Stimulated activated CD4-positive, alpha-beta T cell treated with anti-CD3 and anti-CD28 coated beads, Interleukin-15, amount 100 ng/mL, for 48 hours (primary cell): ENCODE measurements at places on chromosomes 6 and 20.

DNA sequence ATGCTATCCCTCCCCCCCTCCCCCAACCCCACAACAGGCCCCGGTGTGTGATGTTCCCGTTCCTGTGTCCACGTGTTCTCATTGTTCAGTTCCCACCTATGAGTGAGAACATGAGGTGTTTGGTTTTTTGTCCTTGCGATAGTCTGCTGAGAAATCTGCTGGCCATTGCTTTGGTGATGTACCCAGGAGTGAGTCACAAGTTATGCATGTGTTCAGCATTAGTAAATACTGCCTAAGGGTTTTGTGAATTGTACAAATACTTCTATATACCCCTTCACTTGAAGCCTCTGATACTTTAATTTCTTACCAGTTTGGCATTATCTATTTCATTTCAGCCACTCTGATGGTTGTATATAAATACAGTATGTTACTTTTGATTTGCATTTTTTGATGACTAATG is 711.3 kb upstream of the GJE1 start:
- DNase-seq: no peak

DNA sequence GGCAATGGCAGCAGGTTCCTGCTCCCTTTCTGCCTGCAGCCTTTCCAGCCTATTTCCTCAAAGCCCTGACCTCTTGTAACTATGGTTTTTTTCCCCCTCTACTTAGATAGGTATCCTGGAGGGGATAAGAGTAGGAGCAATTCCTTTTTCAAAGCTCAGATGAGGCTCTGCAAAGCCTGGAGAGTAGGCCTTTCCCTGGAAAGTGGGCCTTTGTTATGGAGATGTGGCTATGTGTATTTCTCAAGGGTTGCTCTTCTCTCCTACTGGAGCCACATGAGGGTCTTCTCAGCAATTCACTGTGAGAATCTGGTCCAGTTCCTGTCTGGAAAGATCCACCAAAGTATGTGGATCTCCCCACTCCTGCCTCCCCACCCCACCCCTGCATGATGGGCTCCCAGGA is 96.0 kb downstream of the DTD1 start:
- no peak for DNase-seq

- no peak for DNase-seq
Observed at GRCh38 chr6:127570739-127571389, 6.1 kb upstream of the C6orf58 start.

DNA sequence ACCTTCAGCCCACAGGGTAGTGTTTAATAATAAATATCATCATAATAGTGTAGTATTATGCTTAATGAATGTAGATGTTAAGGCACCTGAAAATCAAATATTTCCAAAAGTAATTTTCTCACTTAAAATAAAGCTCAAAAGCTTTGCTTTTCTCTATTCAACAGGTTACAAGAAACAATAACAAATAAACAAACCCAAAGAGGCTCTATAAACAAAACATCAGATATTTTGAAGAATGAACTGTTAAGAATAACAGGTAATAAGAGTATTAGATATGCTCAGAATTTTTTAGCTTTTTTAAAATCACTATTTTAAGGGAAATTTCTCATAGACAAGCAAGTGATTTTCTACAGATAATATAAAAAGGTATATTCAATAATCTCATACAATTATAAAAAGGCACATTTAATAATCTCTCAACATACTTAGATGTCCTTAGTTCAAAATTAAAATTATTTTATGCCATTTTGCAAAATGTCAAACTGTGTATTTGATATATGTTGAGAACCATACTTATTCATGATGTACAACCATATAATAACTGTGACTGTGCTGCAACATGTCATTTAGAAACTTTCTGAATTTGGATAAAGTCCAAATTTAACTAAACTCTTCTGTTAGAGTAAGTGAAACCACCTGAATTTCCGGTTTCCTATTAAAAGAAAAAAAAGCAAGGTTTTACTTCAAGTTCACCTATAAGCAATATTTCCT is 35.8 kb downstream of the PHIP start:
- DNase-seq: no peak

- no peak for DNase-seq
Observed at GRCh38 chr6:148803979-148804378, 57.1 kb downstream of the UST start.

DNA sequence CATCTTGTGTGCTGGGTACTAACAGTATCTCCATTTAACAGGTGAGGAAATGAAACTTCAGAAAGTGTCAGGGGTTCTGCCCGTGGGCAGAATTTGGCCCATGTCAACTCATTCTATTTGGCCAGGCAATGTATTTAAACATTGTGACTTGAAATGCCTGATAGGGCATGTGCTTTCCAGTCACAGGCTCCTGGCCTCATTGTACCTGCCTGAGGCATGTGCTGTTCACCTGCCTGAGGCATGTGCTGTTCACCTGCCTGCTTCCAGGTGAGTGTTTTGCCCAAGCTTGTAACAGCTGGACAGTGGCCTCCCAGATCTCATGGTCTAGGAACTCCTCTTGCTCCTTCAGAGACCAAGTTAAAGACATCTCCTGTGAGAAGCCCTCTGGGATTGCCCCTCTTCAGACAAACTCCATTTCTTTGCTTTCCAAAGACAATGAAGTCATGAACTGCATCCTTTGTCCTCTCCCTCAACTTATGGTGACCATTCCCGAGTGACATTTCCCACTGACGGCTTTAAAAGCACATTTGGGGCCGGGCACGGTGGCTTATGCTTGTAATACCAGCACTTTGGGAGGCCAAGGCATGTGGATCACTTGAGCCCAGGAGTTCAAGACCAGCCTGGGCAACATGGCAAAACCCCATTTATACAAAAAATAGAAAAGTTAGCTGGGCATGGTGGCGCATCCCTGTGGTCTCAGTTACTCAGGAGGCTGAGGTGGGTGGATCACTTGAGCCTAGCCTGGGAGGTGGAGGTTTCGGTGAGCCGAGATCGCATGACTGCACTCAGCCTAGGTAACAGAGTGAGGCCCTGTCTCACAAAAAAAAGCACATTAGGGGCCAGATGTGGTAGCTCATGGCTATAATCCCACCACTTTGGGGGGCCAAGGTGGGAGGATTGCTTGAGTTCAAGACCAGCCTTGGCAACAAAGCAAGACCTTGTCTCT is 48.7 kb downstream of the BCAS4 start:
- no peak for DNase-seq

DNA sequence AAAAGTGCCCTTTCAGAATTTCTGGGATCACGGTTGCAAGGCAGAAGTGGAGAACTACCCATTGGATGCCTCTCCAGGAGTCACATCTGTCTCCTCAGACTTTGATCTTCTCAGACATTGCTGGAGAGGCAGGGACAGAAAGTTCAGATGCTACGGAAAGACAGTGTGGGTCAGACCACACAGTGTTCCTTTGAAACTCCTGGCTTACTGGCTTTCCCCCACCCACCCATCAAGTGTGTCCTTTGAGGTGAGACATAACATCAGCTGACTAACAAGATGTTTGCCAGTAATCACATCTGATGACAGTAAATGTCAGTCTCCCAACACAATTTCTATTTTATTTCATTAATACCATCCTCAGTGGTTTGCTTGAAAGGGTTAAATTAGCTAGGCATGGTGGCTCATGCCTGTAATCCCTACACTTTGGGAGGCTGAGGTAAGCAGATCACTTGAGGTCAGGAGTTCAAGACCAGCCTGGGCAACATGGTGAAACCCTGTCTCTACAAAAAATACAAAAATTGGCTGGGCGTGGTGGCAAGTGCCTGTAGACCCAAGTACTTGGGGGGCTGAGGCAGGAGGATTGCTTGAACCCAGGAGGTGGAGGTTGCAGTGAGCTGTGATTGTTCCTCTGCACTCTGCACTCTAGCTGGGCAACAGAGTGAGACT is 67.2 kb upstream of the SNX9 start:
- DNase-seq: peak; percentile 72
